ENCODE measurements at places on chromosomes 6 and 20.
A peak's percentile ranks its signal among the peaks of the same experiment; 100 is the strongest.

DNA sequence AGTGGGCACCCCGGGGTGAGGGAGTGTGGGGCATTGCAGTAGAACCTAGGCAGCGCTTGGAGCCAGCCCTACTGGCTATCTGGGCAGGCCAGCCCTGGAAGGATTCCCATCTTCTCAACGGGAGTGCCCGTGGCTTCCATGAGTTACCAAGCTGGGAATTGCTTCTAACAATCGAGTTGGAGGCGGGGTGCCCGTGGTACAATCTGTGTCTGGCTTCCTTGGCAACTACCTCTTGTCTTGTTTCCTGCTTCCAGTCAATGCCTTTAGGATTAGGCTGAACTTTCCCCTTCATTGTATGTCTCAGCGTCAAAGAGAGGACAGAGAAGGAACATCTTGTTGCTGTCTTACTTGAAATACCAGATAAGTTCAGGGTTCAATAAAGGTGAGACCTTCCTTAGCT lies 33.3 kb downstream of the PPP1R14C start:
- DNase-seq = no peak

GRCh38 chr20:63082939-63083735 lies 76.4 kb upstream of the BHLHE23 start:
- no peak for DNase-seq

- no peak for DNase-seq
Observed at GRCh38 chr6:158367816-158368215, 55.6 kb downstream of the TULP4 start.

DNA sequence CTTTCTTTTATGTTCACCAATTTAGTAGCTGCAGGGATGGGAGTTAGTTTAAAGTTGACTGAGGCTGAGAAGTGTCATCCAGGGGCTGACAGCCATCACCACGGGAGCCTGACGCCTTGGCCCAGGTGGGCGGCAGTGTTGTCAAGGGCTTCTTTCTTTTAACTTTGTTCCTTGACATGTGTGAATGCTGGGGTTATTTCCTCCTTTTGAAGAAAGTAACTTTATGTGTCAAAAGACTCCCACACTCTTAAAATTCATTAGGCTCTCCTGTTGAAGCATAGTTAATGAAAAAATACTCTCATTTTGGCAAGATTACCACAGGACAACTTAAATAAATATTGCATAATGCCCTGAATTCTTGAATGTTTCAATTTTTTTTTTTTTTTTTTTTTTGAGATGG lies 50.0 kb downstream of the SASH1 start:
- no peak for DNase-seq

GRCh38 chr20:41342474-41343464 lies 2.1 kb downstream of the LPIN3 start:
- DNase-seq = no peak

- no peak for DNase-seq
Observed at GRCh38 chr6:99093456-99094190, 145.9 kb upstream of the FBXL4 start.

DNA sequence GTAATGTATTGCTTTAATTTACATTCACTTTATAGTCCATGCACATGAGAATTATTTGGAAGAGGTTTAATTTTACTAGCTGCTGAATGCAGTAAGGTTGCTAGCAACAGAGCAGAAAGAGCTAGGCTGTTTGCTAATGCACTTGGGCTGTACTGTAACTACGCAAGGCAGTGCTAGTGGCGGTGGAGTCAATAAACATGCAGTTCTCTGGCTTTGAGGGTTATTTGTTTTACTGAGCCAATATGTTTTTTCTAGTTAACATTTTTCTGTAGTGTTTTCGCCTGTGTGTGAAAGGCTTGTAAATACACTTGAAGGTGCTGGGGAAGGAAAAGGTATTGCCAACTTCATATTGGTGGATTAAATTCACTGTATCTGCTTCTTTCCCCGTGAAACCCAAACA lies 112.8 kb downstream of the BTBD3 start:
- DNase-seq = no peak

- DNase-seq = peak; percentile 50
Observed at GRCh38 chr20:62367136-62367632, at the start of gene LAMA5. LAMA5 (minus strand) TSS chr20:62367312; CDS start chr20:62367245, 67 bp downstream.

Data from OCI-M1 (cell line).